ENCODE measurements at places on chromosomes 7 and 10.

DNA sequence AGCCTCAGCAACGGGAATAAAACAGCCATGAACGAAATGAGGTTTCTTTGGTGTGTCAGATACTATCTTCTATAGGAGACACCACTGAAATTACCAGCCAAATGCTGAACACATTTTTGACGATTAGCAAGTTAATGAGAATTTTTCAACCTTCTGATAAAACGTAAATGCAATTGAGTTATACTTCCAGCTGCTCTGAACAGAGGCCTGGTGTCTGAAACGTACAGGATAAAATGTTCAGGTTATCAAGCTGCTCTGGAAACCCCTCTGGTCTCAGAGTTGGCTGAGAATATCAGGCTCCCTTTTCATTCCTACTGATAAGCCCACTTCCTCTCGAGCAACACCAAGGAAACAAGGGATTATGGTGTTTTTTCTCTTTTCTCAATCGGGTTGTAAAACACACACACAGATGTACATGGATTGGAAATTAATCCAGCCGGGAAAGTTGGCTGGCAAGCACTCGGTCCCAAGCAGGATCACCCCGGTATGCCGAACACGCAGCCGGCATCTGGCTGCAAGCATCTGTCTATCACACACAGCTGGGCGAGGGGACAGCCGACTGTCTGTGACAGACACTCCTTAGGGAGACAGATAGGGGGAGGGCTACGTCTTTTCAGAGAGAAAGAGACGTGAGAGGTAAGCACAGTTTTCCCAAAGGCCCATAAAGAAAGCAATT lies 171.8 kb downstream of the PRKAG2 start:
- DNase-seq, result no peak

- no peak for DNase-seq
Measured at GRCh38 chr10:49431426-49431825, 35.5 kb upstream of the DRGX start.

GRCh38 chr7:30080818-30081217 lies 52.6 kb downstream of the PLEKHA8 start:
- DNase-seq, result no peak

DNA sequence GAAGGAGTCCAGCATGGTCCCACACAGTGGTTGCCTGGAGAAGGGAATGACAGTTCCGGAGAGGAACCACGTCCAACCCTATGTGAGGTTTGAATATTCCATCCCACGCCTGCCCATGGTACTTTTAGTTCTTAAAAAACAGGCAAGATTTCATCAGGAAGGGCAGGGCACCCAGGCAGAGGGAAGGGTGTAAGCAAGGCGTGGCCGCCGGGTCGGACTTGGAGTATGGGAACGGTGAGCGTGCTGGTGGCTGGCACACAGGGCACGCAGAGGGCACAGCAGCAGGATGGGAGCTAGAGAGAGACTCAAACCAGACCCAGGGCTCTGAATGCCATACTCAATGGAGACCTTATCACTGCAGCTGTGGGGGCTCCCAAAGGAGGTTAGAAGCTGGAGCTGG lies 34.3 kb downstream of the FAM53B start:
- no peak for DNase-seq

GRCh38 chr10:3825244-3825643 lies 40.2 kb upstream of the KLF6 start:
- no peak for DNase-seq

DNA sequence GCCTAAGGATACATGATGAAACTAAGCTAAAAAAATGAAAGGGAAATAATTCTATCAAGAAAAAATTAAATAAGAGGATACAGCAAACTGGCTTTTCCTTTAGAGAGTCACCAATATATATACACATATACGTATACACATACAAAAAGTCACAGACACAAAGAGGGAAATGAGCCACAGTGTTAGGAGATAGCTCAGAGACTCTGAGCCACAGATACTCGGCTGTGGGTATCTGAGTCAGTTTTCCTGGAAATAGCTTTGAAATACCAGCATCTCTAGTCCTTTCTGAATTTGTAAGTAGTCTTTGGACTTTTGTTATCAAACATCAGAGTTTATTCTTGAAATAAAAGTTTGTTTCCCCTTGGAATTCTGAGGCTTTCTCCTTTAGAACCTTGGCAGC lies 111.8 kb downstream of the TBXAS1 start:
- DNase-seq, result no peak

DNA sequence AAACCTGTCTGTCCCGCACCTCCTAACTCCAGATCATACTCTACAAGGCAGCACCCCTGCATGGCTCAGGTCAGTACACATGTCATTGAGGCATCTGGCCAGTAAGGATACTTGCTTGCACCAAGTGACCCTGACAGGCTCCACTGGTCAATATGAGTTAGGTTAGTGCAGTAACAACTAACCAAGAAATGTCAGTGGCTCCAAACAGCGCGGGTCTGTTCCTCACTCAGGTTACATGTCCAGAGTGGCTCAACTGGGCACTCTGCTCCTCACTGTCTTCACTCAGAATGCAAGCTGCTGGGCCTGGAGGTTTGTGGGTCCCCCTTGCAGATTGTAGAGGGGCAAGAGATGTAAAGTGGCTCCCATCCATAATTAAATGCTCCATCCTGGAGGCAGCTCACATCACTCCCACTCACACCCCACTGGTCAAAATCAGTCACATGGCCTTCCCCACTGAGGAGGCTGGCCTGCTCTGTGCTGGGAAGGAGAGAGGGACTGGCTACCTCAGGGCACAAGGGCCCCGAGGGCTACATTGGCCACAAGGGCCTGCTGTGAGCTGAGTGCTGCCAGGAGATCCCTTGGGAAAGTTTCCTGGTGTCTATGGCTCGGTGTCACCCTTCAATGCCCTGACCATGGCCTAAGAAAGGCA lies 109.1 kb upstream of the GDF10 start:
- DNase-seq, result no peak

DNA sequence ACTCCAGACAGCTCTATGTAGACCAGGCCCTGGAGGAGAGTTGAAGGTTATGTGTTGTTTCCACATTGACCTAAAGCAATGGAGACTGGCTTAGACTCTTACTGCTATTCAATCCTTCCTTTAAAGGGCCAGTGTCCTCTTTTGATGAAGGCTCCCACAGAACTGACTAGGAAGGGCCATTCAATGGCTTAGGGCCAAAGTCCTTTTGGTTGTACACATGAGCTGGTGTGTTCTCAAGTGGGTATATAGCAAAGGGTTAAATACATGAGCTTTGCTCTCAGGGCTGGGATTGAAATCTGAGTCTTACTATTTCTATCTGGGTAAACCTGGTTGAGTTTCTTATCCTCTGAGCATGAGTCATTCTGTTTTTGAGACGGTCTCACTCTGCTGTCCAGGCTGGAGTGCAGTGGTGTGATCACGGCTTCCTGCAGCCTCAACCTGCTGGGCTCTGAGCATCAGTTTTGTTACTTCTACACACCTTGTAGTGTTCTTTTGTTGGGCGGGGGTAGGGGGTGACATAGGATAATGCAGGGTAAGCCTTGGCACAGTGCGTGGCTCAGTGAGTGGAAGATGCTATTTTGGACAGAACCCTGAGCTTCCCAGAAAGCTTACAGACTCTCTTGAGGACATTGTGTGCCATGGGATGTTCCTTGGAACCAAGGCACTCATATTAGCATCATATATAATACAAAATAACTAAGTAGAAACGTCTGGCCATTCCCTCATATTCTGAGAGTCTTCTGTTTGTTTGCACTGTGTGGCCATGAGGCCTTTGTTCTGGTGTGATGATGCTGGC lies 90.1 kb downstream of the ABCC2 start:
- DNase-seq, result no peak

DNA sequence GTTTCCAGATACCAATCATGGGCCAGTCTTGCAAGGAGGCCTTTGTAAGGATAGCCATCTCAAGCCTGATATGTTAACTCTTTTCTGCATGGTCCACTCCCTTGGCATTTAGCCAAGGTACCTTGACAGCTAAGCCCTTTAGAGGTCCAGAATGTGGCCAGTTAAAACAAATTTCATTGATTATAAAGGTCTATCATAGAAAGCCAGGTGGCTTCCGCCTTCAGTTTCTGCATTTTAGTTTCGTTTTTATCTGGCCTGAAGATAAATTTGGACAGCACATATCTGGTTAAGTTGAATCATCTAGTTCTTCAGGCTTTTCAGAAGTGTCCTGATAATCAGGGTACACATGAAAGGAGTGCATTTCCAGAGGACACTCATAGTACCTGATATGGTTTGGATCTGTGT lies 30.7 kb downstream of the ANKIB1 start:
- no peak for DNase-seq

- peak; percentile 18 for DNase-seq
Measured at GRCh38 chr7:43302211-43302711, 189.8 kb downstream of the HECW1 start.

DNA sequence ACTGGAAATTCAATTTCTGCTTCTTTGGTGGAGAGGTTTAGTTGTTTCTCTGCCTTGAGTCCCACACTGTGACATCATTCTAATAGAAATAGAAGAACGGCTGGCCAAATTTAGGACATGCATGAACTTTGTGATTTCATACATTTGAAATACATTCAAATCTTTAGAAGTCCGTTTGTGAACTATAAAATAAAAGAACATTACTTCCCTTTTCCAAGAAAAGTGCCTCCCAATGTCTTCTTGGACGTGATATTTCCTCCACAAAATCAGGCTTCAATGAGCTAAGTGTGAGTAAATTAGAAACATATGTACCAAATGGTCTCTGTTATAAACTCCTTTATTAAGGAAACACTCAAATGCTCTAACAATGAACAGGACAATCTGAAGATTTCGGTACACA lies 314.5 kb upstream of the AKR1E2 start:
- no peak for DNase-seq

DNA sequence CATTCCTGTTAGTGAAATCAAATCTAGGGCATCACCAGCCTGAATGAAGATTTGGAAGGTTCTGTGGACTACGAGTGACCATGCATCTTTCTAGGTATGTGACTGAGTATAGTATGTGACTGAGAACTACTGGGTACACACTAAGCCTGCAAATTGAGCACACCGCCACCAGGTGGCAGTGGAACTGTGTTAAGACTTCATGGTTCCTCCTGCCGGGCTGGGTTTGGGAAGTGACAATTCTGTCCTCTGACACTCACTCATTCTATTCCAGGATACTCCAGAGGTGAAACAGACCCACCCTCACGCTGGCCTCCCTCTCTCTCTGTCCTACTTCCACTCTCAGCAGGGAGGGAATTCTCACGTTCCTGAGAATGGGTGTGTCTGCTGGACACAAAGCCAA lies 84.0 kb upstream of the TMEM248 start:
- peak; percentile 74 for DNase-seq

- DNase-seq, result no peak
Measured at GRCh38 chr7:128415217-128415785, 5.5 kb upstream of the IMPDH1 start.

GRCh38 chr7:17769918-17770317 lies 170.4 kb downstream of the SNX13 start:
- peak; percentile 68 for DNase-seq

- no peak for DNase-seq
Measured at GRCh38 chr7:157955348-157955999, 618.7 kb downstream of the DNAJB6 start.

DNA sequence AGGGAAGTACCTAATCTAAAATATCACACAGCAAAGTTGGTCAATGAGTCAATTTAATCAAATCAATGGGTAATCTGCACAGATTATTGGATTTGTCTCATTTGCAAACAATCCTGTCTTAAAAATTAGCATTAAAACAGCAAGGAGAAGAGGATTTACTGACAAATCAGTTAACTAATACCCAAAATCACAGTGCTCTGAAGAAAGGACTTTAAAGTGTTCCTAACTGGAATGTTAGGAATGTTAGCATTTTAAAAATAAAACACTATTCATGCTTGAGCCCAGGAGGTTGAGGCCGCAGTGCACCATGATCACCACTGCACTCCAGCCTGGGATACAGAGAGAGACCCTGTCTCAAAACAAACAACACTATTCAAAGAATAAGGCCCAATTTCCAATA lies 83.1 kb downstream of the CHCHD3 start:
- DNase-seq, result no peak

GRCh38 chr10:98309366-98310355 lies 41.7 kb upstream of the LOXL4 start:
- peak; percentile 31 for DNase-seq

DNA sequence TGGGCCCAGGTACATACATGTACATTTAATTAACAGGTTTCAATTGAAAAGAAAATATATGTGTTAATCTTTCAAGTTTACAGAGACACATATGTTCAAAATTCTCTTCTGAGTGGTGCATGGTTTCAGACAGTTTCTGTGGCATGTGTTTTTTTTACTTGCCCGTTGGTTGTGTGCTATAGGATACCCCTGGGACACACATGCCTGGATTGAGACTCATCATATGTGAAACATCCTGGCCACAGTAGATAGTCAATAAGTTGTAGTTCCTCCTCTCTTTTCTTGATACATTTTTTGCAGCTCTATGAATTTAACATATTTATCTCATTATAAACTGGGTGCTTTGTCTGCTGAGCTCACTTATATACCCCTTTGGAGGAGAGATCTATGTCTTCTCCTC lies 207.8 kb upstream of the CTBP2 start:
- no peak for DNase-seq

DNA sequence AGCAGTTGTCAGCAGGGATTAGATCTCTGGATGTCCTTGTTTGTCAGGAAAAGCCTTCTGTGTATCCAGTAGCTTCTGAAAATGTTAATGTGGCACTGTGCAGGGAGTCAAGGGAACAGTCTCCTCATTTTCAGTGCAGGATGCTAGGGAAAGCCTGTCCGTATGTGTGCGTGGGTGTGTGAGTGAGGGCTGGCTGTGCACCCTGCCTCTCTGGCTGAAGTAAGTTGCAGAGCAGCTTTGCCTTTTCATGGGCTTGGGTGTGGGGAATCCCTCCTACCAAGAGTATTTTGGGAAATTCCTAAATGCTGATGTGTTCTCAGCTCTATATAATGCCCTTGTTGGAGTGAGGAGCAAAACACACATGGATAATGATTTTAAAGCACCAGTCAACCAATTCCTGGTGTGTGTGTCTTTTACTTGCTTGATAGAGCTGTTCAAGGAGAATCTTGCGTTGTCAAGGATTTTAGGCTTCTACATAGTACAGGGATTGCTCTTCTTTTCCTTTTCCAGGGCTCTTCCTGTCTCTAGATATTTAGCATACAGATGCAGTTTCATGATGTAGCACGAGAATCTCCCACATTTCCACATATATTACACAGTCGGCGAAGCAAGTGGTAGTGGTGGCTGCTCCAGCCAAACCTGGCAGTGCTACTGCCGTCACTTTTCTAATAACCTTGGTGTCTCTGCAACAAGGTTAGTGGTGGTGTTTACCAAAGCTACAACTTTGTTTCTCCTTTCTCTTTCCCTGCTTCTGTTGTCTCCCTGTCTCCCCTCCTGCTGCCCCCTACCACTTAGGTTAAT lies 92.8 kb downstream of the MCU start:
- no peak for DNase-seq
